T1000 (cell line): ENCODE measurements at places on chromosomes 4 and X.

- no peak for DNase-seq
Measured at GRCh38 chr4:74205559-74205958, 47.6 kb downstream of the MTHFD2L start.

DNA sequence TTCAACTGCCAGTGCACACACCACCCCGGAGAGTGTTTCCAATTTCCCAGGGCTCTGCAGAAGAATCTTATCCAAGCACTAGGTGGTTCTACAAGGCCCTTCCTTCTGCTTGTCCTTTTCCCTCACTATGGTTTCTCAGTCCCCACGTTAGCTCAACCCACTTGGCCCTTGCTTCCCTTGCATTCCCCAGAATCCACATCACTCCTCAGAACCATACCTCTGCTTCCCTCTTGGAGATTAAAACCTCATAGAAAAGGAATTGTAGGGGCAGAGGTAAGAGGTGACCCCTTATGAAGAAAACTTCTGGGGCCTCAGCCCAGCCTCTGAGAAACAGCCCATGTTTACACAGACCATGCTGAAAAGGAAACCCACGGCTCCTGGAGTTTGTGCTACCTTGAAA, 42.4 kb downstream of the TSPAN5 start:
- no peak for DNase-seq

DNA sequence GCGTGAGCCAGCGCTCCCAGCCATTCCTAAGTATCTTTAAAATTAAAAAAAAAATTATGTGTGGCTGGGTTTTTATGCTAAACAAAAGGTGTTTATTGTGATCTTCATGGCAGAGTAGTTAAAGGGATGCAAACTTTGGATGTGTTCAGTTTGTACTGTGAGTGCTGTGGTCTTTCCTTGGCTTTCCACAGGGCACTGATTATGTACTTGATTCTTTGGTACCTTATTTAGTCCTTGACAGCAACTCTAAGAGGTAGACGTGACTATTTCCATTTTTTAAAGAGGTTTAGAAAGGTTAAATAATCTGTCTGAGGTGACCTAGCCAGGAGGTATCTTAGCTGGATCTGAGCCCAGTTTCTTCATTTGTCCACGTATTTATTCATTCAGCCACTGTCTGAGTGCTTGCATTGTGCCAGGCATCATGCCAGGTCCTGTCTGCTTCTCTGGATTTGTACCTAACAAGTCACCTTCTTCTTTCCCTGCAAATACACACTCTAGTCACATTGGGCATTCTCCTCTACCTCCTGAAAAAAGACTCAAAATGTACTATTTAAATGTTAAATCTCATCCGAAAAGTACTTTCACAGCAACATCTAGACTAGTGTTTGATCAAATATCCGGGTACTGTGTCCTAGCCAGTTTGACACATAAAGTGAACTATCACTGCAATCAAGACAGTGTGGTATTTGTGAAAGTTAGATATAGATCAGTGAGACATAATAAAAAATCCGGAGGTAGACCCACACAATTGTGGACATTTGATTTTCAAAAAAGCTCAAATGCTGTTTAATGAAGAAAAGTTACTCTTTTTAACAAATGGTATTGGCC, 31.5 kb downstream of the WWC2 start:
- DNase-seq, result no peak

DNA sequence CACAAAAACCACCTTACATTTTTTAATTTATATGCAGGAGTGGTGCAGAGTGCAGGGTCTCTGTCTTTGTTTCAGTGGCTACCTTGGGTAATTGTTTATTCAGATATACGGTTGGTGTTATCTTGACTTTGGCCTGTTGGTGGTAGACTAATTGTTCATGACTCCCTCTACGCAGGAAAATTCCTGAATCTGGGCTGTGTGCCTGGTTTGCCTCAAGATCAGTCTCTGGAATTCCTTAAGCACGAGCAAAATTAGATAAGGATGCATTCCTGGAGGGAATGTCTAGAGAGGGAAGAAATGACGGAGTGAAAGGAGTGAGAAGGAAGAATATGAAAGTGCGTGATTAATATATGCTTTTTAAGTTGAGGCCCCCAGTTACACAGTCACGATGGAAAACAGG, 576.9 kb upstream of the PCDH10 start:
- DNase-seq, result no peak

DNA sequence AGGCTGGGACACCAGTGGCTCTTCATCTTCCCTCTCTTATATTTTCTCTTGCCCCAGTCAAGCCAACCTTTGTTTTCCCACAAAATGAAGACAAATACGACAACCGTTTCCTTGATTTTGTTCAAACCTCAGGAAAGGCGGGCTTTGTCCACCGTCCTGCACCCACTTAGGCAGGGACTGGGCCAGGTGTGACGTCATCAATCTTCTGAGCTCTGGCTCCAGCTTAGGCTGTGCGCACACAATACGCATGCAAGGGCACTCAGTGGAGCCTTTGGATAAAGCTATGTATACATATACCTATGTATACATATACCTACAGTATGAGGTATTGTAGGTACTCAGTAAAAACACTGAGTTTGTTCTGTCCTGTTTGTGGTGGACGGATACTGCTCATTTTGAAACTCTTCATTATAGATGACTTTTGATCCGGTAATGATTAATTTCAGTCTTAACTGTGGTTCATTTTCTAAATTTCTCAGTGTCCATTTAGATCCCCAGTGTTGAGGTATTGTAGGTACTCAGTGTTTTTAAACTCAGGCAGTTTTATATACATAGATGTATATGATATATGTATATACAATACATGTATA, 194.9 kb downstream of the MGST2 start:
- DNase-seq, result no peak

- DNase-seq, result no peak
Measured at GRCh38 chr4:116073051-116073450, 959.6 kb upstream of the NDST4 start.

GRCh38 chrX:130507015-130507414, 105.2 kb downstream of the RBMX2 start:
- no peak for DNase-seq
